ENCODE measurements at places on chromosomes 11 and 22.
A peak's percentile ranks its signal among the peaks of the same experiment; 100 is the strongest.

- DNase-seq = peak; percentile 99
Observed at GRCh38 chr22:38569972-38570778, at the start of gene DMC1. DMC1 (minus strand) TSS chr22:38570183; CDS start chr22:38568256, 1,927 bp downstream.

DNA sequence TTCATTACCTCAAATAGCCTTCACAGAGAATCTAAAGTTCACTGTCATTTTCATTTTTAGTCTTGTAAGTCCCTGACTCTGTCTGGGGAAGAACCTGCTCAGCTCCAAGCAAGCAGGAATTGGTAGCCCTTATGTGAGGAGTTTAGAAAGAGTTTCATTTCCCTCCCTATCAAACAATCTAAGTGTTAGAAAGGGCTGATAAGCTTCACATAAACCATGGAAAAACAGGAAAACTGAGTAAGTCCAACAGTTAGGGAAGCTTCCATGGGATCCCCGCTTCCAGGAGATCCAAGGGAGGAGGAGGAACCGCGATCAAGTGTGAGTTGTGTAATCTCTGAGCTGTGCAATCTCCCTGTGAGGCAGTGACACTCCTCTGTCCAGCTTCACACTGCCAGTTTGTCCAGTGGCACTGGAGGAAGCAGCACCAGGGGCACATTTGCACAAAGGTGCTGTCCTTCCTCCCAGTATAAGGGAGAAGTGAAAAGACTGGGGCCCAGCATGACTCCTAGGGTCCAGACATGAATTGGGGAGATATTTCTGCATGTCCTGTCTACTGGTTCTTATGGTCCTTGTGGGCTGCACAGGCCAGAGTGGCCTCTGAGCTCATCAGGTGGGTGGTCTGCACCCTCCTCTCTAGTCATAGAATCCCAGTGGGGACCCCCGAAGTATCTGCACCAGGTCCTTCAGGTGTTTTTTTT is 4.3 kb downstream of the PRAME start:
- no peak for DNase-seq

- DNase-seq = no peak
Observed at GRCh38 chr11:133677387-133677786, 145.1 kb upstream of the OPCML start.

GRCh38 chr11:79366218-79366617 is 74.6 kb downstream of the TENM4 start:
- DNase-seq = no peak

DNA sequence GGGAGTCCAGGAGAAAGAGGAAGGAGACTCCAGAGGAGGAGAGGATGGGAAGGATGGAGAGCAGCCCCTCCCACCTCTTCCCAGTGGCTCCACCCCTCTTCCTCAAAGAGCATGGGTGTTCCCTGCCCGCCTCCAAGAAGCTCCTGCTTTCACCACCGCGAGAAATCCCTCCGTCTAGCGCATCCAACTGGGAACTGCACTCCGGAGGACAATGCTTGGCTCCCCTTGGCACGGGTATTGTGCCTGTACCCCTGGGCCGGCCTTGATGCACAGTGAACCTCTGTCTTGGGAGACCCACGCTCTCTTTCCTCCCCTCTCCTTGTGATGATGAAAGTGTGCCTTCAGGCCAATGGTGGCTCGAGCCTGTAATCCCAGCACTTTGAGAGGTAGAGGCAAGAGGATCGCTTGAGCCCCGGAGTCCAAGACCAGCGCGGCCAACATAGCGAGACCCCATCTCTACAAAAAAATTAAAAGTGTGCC is 14.9 kb upstream of the ADA2 start:
- DNase-seq = no peak

DNA sequence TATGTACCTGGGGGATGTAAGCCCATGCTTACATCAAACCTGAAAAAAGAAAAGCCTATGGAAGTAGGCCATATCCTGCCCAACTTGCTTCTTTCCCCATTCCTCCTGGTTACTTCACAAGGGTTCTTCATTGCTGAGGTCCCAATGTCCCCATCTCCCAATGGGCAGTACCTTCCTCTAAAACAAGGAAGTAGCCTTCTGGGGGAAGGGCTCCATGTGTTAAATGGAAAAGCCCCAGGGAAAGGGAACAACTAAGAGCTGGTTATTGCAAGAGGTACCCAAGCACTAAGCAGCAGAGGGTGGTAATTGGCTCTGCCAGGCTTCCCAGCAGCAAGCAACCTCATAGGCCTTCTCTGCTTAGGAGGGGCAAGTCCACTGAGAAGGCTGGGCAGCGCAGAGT is 11.3 kb downstream of the TMEM216 start:
- DNase-seq = no peak

DNA sequence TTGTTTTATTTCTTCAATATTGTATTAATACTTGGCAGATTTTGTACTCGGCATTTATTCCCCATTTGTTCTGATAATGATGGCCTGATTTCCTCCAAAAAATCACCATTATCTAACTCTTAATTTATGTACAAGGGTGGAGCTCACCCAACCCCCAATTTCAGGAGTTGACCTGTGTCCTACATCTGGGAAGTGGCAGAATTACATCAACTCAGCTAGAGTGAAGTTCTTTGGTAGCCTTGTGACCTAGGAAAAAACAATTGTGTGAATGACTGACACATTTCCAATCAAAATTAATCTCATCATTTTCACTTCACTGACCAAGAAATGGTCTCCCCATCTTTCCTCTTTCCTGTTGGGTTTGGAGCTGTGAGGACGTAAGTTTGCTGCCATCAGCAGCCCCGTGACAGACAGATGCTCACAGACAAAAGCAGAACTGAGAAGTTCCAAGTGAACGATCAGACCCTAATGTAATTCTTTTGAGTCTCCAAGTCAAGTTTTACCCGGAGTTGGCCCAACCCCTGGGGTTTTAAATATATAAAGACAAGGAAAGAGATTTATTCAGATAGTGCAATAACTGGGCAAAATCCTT is 16.6 kb upstream of the MS4A6E start:
- no peak for DNase-seq

GRCh38 chr11:68263444-68264035 is 8.2 kb downstream of the C11orf24 start:
- DNase-seq = no peak

- DNase-seq = no peak
Observed at GRCh38 chr11:35347173-35347878, 72.0 kb downstream of the SLC1A2 start.

DNA sequence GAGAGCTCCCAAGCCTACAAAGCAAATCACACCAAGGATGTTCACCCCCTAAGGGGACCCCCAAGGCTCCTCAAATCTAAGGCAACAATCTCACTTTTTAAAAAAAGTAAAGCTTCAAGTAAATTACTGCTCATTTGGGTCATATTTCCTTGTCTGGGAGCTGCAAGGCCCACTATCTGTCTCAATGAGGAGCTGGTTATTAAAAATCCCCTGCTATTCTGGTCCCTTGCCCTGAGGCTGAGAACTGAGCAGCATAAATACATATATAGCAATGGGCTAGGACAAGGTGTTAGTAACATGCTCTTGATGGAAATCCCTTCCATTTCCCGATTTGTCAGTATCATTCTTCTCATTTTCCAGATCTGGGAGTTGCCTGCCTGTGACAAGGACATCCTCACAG is 119.2 kb downstream of the ETS1 start:
- no peak for DNase-seq

GRCh38 chr11:11482730-11483129 is 129.7 kb upstream of the CSNK2A3 start:
- DNase-seq = no peak

DNA sequence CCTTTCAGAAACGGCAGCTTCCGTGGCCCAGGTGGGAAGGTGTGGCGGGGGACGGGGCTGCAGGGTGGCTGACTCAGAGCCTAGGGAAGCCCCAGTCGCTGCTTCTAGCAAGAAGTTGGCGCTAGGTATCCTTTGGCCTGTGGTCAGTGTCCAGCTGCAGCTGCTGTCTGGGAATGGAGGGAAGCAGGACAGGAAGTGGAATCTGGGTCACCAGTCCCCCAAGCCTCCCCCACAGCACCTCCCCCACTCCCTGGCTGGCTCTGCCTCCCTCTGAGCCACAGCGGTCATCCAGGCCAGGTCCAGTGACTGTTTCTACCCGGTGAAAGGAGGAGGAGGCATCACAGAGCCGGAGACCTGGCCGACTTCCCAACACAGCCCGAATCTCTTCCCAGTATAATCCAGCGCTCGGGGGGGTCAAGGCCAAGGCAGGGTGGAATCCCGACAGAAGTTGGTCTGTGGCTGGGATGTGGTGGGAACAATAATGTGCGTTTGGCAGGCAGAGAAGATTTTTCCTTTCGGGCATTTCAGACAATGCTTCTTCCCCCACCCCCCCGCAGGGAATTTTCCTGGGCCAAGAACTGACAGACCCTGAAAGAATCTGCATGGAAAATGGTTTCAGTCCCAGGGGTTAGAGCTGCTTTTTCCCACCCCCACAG is 45.1 kb downstream of the C11orf96 start:
- no peak for DNase-seq

GRCh38 chr11:109522116-109522755 is 100.2 kb downstream of the C11orf87 start:
- DNase-seq = no peak

- DNase-seq = no peak
Observed at GRCh38 chr11:63609536-63609935, 4.7 kb downstream of the PLAAT3 start.

- no peak for DNase-seq
Observed at GRCh38 chr11:24575392-24575791, 78.5 kb downstream of the LUZP2 start.

DNA sequence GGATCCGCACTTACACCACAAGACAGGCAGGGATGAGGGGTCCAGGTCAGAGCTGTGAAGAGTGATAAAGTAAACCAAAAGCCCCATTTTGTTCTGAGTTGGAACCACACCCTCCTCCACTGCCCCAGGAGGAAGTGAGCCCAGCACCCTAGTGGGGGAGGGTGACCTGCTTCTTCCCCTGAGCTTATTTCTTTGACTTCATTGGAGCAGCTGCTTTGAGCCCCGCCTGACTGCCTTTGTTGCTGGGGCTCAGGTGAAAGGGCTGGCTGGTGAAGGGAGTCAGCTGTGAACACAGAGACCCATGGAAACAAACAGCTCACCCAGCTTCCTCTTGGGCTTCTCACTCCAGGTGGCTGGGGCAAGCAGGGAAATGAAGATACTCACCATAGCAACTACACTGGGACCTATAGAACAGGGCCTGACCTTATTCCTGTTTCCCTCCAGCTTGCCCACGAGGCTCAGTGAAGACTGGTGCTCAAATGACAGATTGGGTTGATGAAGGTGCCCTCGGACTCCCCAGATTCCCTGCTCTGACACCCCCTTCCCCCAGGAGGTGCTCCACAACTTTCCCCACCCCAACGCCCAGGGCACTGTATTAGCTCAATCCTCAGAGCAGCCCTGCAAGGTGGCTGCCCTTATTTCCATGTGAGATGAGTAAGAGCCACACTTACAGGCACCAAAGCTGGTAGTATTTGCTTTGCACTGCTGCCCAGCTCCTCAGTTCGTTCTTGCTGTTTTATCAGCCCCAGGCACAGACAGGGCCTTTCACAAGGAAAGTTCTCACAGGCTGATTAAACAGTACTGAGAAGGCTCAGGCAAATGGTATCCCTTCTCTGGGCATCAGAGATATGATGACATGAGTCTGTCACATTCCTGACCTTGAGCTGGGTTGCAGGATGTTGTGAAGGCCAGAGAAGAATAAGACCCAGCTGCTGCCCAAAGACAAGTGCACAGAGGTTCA is 2.4 kb downstream of the UCP2 start:
- DNase-seq = peak; percentile 75

DNA sequence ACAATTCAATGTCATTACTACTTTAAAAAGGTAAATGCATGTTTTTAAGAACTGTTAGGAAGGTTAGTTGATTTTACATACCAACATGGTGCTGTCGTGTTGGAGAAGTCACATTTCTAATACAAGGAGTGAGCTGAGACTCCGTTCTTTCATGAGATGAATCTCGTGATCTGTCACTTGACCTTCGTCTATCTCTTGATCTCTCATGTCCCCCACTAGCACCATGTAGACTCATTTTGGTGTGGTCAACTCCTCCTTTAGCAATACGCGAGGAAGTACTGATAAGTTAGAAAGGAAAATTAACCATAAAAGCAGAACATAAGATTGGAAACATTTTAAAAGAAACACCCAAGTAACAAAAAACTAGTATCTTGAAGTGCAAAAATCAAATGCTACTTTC is 41.5 kb downstream of the BTBD10 start:
- no peak for DNase-seq

DNA sequence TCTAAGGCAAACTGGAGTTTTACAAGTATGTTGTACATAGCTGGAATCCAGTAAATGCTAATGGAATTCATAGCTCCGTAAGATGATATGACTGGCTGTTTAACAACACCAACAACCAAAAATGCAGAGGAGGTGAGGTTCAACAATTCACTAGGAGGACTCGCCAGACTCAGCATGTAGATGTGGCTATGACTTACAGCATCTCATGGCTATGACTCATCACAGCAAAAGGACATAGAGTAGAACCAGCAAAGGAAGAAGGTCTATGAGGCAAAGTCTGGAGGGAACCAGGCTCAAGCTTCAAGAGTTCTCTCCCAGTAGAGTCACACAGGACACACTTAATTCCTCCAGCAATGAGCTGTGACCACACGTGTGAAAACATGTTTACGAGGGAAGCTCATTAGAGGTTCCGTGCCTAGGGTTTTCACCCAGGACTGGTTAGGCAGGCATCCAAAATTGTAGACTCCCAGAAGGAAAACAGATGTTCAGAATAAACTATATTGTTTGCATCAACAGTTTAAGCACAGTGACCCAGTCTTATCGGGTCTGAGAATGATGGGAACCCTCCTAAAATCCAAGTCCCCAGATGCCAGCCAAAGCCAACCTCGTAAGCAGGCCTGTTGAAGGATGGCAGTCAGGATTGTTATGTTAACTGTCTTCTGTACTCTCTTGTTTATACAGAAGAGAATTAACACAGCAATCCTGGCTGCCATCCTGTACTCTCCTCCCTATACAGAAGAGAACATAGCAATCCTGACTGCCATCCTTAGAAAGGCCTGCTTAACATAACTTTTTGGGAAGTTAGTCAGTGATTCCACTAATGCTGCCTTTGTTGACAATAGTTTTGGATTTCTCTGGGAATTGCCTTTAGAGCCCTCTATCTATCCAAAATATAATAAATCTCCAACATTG is 116.6 kb downstream of the LARGE1 start:
- DNase-seq = no peak

DNA sequence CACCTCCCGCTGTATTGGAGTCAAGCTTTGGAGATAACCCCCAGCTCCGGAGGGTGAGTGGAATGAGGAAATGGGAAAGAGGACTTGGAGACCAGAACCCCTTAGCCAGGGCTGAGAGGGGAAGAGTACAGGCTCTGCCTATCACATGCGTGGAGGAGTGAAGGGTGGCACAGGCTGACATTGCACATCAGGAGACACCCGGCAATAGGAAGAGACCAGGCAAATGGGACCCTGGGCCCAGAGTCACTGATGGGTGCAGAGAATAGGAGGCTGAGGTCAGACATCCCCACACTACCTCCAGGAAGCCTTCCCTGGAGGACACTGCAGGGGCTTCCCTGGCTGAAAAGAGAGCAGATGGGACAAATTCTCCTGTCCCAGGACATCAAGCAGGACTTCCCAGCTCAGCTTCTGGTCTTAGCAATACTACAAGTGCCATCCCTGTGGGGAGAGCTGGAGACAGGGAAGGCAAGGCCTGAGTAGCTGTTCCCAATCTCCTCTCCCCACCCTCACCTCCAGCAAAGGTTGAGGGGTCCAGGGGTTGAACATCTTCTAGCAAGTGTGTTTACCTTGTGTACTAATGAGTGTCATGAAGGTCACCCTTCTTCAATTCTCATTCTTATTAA is 160.7 kb downstream of the BUD13 start:
- DNase-seq = no peak
